Thoracic aorta (tissue), 2 donors: ENCODE measurements at places on chromosomes 7 and 10.

DNA sequence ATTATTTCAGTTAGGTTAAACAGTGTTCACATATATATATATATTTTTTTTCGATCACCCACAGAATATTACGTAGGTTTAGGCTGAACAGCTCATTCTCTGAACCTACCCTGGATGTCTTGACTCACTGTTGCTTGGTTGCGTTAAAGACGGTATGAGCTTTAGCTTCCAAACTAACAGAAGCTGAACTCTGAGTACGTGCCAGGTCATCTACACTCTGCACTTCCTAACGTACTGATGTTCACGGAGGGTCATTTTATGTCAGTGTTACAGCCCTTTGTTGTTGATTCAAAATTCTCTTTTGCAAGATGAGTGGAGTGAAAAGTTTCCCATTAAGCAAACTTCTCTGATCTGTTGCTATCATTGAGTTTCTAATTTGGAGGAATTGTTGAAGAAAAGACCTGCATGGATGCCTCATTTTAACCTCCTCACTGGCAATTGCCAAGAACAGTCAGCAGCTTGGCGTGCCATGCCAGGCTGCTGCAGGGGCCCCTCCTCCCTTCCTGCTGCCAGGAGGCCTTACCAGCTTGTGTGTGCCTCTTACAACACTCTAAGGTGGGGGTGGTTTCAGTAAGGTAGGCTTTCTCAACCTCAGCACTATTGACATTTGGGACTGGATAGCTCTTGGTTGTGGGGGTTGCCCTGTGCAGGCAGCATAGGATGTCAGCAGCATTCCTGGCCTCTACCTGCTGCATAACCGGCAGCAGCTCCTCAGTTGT lies 44.3 kb downstream of the INSYN2A start:
- H3K4me1 ChIP-seq = peaks cover 6% of the 10 kb centered on the region
- H3K27ac ChIP-seq = no peak overlapping the region
- no peak for DNase-seq
- H3K36me3 ChIP-seq = no peaks in the 10 kb centered on the region

- no peak overlapping the region for H3K4me3 ChIP-seq
- no peak overlapping the region for H3K27ac ChIP-seq
- no peaks in the 10 kb centered on the region for H3K36me3 ChIP-seq
- DNase-seq = no peak
- no peaks in the 10 kb centered on the region for H3K27me3 ChIP-seq
Measured at GRCh38 chr7:82129091-82129490, 314.5 kb downstream of the CACNA2D1 start.

GRCh38 chr10:124283949-124284250 lies 134.8 kb downstream of the OAT start:
- H3K27ac ChIP-seq = no peak overlapping the region
- H3K4me1 ChIP-seq = peaks cover 11% of the 10 kb centered on the region
- no peaks in the 10 kb centered on the region for H3K36me3 ChIP-seq
- H3K4me3 ChIP-seq = no peak overlapping the region
- H3K27me3 ChIP-seq = no peaks in the 10 kb centered on the region
- no peak for DNase-seq

GRCh38 chr10:43739161-43739560 lies 90.5 kb upstream of the ZNF32 start:
- H3K4me1 ChIP-seq = peaks cover 8% of the 10 kb centered on the region
- H3K36me3 ChIP-seq = no peaks in the 10 kb centered on the region
- H3K27ac ChIP-seq = no peak overlapping the region
- no peaks in the 10 kb centered on the region for H3K27me3 ChIP-seq
- DNase-seq = no peak

- DNase-seq = no peak
- H3K4me1 ChIP-seq = peaks cover 97% of the 10 kb centered on the region
- no peaks in the 10 kb centered on the region for H3K36me3 ChIP-seq
- H3K27me3 ChIP-seq = no peaks in the 10 kb centered on the region
- H3K4me3 ChIP-seq = peak overlapping the region; percentile 1
Measured at GRCh38 chr7:131011976-131012375, 278.0 kb upstream of the KLF14 start.

DNA sequence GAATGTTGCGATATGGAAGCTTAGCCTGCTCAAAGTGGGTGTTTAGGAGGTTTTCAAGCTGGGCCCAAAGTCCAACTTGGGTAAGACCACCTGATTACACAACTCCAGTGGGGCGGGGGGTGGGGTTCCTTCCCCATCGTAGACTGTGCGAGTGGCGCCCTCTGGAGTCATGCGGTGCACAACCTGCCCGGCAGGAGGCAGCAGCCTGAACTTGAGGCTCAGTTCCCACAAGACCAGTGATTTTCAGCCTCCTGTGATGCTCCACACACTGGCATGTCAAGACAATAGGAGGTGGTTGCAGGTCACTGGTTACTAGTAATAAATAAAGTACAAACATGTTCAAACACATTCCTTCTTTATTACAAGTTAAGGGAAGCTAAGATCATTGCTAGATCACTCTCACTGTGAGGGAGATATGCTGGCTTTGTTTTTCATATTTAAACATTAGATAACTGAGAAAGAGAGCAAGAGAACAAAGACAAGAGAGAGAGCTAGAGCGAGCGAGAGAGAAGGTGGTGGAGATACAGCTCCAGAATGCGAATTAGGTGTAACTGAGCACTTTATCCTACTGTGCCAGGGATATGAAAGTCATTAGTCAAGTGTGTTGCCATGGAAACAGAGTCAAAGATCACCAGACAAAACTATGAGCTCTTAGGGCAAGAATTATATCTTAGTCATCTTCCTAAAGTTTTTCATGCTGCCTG lies 97.4 kb upstream of the BMPER start:
- no peak overlapping the region for H3K4me3 ChIP-seq
- H3K27me3 ChIP-seq = no peaks in the 10 kb centered on the region
- no peaks in the 10 kb centered on the region for H3K36me3 ChIP-seq
- peaks cover 51% of the 10 kb centered on the region for H3K4me1 ChIP-seq
- DNase-seq = no peak

DNA sequence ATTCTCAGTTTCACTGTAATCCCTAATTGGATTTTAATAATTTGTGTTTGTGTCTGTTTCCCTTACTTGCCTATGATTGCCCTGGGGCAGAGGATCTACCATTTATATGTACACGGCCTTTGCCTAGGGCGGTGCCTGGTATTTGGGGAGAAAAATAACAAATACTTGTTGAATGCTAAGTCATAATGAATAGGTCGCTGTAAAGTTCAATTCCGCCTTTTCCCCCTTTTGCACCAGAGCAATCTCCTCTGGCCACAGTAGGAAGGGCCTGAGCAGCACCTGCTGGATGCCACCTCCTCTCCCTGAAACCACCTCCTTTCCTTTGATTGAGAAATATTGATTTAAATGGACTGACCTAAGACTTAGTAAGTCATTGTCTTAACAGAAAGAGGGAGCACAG lies 70.2 kb downstream of the RHOBTB1 start:
- DNase-seq = no peak
- H3K27ac ChIP-seq = no peak overlapping the region
- peaks cover 15% of the 10 kb centered on the region for H3K36me3 ChIP-seq

GRCh38 chr10:92688573-92688926 lies 1.2 kb upstream of the HHEX start:
- DNase-seq = no peak
- H3K27me3 ChIP-seq = no peaks in the 10 kb centered on the region
- peaks cover 9% of the 10 kb centered on the region for H3K4me1 ChIP-seq

DNA sequence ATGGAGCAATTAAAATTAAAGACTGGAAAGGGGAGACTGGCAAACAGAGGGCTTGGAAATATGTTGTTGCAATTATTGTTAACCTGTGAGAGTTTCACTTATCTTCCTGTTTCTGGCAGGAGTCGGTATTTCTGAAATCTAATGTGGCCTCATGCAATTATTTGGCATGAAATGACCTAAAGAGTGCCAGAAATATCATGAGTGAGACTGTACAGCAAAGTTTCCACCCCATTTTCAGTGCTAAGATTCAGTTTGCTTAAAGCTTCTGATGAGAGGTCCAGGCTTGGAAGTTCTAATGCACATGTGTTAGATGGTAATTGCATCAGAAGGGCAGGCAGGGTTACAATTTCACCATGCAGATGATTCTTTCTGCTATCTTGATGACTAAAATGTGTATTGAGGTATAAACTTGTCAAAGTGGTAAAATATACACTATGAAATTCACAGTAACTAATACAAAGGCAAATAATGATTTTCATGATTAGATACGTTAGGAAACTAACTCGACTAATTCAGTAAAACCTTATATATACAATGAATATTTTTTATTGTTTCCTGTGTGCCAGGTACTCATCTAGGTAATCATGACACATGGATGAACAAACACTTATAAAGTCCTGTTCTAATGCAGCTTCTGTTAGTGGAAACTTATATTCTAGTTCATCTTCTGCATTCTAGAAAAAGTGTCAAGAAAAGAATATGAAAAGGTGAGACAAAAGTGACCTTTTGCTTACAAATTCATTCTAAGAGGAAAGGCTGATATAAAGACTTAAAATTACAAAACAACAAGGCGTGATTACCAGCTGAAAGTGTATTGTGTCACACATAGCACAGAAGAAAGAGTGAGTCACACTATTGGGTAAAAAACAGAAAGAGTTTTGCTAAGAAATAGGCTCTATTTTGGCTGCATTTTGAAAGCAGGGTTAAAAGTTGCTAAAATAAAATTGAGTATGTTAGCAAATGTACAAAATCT lies 533.4 kb upstream of the SEMA3D start:
- no peaks in the 10 kb centered on the region for H3K36me3 ChIP-seq
- DNase-seq = no peak
- H3K4me3 ChIP-seq = no peak overlapping the region
- no peaks in the 10 kb centered on the region for H3K4me1 ChIP-seq
- H3K27ac ChIP-seq = peak overlapping the region; percentile 17
- no peaks in the 10 kb centered on the region for H3K27me3 ChIP-seq

DNA sequence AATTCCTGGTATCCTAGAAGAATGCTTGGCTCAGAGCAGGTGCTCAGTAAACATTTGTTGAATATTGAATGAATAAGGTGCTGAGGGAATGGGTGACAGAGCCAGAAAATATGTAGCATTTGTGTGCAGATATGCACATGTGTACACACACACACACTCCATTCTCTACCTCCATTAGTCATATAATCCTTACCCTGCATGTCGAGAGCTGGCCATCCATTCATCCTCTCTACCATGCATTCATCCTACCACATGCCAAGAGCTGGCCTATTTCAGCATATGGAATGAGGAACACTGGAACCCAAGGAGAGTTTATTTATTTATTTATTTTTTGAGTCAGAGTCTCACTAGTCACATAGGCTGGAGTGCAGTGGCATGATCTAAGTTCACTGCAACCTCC lies 284.8 kb downstream of the PLXNA4 start:
- H3K27me3 ChIP-seq = no peaks in the 10 kb centered on the region
- H3K4me3 ChIP-seq = no peak overlapping the region
- H3K36me3 ChIP-seq = no peaks in the 10 kb centered on the region
- H3K4me1 ChIP-seq = no peaks in the 10 kb centered on the region
- H3K27ac ChIP-seq = no peak overlapping the region

DNA sequence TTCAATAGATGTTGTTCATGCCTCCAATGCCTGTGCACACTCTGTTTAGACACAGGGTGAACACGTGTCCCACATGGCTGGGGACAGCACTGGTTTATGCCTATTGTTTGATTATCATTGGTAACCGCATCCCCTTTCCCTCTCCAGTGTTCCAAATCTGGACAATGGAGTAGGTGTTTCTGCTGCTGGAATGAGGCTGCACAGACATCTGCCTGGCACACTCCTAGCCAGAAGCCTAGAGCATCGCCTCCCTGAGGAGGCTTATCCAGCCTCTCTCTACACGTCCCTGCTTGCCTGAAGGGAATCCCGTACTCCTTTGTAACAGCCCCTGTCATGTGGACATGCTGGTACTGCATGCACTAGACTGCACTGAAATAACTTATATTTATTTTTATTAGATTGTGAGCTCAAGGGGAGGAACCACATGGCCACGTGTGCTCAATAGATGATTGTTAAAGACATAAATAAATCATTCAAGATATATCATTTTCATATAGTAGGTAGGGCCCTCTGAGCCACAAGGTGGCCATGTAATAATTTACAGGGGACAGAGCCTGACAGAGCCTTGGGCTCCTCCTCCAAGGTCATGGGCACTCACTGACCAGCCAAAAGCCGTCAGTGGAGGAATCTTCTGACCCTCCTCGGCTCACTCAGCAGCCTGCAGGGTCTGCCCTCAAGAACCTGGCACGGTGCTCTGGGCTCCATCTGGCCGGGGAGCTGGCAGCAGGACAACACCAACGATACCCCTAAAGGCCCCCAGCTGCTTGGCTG lies 310.9 kb upstream of the ZNF32 start:
- DNase-seq = no peak
- H3K27me3 ChIP-seq = no peaks in the 10 kb centered on the region
- no peak overlapping the region for H3K4me3 ChIP-seq
- no peaks in the 10 kb centered on the region for H3K36me3 ChIP-seq
- H3K4me1 ChIP-seq = peaks cover 58% of the 10 kb centered on the region
